Ovary (tissue), 10 donors: ENCODE measurements at places on chromosomes 3 and 15. TPM values are rescaled to one million over a fixed set of nuclear protein-coding genes. Genes with fewer than 3 reads are reported as not detected.
A peak's percentile ranks its signal among the peaks of the same experiment; 100 is the strongest.

GRCh38 chr3:192901435-192901834, 16.2 kb downstream of the MB21D2 start:
- no peak overlapping the region for H3K27ac ChIP-seq
- H3K36me3 ChIP-seq: no peaks in the 10 kb centered on the region
- DNase-seq: no peak
- no peak overlapping the region for H3K4me3 ChIP-seq

DNA sequence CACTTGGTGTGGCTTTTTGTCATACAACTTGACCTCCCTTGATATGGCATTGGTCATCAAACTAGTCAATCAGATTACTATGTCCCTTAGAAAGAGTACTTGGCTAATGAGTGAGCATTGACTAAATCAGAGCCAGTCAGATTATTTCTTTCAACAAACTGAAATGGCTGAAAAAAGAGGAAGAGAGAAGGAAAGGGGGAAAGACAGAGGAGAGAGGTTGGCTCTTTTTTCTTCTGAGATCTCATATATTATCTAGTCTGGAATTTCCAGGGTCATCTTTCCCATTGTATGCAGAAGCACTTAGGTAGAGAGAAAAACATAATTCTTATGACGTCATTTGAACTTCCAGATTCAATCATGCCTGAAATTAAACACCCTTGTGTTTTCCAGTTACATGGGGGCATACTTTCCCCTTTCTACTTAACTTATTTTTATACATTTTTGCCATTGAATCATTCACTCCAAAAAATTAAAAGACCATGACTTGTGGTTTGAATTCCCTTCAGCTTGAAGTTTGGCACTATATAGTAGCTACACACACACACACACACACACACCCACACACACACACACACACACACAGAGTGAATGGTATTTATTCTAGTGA, 387.8 kb downstream of the LSAMP start:
- DNase-seq: no peak
- no peaks in the 10 kb centered on the region for H3K4me1 ChIP-seq
- no peak overlapping the region for H3K4me3 ChIP-seq
- H3K27me3 ChIP-seq: no peaks in the 10 kb centered on the region

The PLA1A gene
- 1.5 TPM for total RNA-seq

DNA sequence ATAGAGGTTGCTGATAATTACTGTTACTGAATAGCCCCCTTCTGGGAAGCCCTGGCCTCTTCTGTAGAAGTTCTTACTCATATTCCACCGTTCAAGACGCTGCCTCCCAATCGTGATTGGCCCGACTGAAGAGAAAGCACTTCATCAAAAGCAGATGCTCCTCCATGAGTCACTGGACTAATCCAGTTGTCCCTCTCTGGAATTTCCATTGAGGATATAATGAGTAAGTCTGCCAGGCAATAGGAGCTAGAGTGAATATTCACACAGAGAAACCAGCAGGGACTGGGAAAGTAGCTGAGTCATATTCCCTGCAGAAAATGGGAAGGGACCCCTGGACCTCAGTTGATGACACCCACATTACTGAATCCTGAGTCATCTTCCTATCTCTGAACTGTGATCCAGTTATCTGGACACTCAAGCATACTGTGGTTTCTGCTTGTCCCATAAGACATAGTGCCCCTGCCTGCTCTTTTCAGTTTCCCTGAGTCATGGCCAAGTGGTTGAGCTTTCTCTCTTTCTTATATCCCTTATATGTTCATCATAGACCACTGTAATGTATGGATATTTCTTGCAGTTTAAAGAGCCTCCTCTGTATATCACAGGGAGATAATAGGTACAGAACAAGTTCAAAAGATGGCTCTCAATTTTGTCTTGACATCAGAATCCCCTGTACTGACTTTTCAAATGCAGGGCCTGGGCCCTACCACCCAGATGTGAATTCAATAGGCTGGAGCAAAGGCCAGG, 151.2 kb upstream of the CDIN1 start:
- no peaks in the 10 kb centered on the region for H3K4me1 ChIP-seq
- H3K27ac ChIP-seq: no peak overlapping the region
- H3K36me3 ChIP-seq: no peaks in the 10 kb centered on the region
- DNase-seq: no peak

DNA sequence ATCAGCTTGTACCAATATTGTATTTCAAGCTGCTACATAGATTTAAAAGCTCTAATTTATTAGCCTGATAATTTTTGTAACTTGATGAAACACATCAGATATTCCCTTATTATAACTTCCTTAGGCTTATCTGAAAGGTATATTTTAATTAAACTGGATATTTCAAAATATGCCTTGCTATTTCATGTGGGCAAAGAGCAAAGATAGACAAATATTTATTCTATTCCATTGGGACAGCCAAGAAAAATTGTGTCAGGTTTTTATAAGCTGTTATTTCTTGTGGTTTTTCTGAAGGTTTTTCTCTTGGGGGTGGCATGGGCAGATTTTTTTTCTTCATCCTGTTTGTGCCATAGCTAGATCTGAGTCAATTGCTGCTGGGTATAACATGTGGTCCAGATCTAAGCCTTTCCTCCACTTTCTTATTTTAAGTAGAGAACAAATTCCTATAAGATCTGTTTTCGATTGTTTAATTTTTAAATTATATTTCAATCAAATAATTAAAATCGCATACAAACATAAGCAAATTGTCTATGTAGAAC, 249.5 kb downstream of the NAALADL2 start:
- no peaks in the 10 kb centered on the region for H3K36me3 ChIP-seq
- no peak for DNase-seq
- H3K27me3 ChIP-seq: no peaks in the 10 kb centered on the region
- H3K27ac ChIP-seq: no peak overlapping the region
- H3K4me3 ChIP-seq: no peak overlapping the region

- peaks cover 9% of the 10 kb centered on the region for H3K4me1 ChIP-seq
- peak overlapping the region; percentile 71 for H3K4me3 ChIP-seq
- no peak for DNase-seq
- H3K27me3 ChIP-seq: no peaks in the 10 kb centered on the region
- no peak overlapping the region for H3K27ac ChIP-seq
These were observed 1.3 kb downstream of the B3GALNT1 start for GRCh38 chr3:161103776-161104385.
